ENCODE measurements at places on chromosomes 7 and 10.

- no peak for DNase-seq
Measured at GRCh38 chr7:72106405-72106804, 305.7 kb downstream of the CALN1 start.

DNA sequence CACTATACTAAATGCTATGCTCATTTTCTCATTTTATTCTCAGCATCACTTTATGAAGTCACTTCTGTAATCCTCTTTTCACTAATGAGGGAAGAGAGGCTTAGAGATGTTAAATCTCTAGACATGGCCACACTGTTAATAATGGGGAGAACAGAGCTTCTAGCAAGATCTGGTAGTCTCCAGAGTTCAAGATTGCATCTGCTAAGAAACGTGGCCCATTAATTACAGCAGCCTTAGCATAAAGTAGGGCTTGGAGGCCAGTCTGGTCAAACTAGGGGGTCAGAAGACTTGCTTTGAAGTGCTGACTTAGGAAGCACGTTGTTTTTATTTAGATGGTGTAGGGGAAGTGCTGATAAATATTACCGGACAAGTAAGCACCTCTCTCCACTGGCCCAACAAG, 29.3 kb downstream of the ARL4A start:
- no peak for DNase-seq

- no peak for DNase-seq
Measured at GRCh38 chr10:23139677-23140076, 44.3 kb downstream of the MSRB2 start.

- DNase-seq: no peak
Measured at GRCh38 chr10:14801723-14802122, 27.0 kb upstream of the FAM107B start.

- no peak for DNase-seq
Measured at GRCh38 chr10:128070721-128071416, 55.4 kb downstream of the MKI67 start.

- peak; percentile 58 for DNase-seq
Measured at GRCh38 chr7:101743241-101743994, 74.0 kb upstream of the CUX1 start.

- DNase-seq: peak; percentile 51
Measured at GRCh38 chr10:48981310-48981907, 41.8 kb upstream of the LRRC18 start.

DNA sequence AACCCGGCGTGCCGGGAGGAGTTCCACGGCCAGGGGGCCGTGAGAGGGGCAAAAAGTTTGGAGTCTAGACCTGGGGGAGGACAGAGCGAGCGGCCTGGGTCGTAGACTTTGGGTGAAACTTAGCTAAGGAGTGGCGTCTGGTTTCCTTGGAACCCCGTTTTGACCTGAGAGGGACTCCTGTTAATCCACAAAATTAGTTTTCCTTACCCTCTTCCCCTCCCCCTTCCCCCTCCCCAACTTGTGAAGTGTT, 574 bp downstream of the MARCHF5 start:
- DNase-seq: no peak

- DNase-seq: no peak
Measured at GRCh38 chr7:54811041-54811845, 52.2 kb upstream of the SEC61G start.

DNA sequence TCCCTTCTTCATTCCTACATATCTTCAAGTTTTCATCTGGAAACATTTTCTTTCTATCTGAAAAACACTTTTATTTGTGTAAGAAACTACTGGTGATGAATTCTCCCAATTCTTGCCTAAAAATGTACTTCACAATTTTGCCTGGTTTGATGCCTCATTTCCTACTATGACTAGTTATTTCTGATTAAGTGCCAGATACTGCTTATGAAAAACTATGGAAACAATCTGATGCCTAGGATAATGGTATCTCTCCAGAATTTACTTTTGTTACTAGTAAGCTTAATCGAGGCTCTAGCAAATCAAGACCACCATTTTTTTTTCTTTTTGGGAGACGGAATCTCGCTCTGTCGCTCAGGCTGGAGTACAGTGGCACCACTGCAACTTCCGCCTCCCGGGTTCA, 31.3 kb downstream of the CACUL1 start:
- no peak for DNase-seq

DNA sequence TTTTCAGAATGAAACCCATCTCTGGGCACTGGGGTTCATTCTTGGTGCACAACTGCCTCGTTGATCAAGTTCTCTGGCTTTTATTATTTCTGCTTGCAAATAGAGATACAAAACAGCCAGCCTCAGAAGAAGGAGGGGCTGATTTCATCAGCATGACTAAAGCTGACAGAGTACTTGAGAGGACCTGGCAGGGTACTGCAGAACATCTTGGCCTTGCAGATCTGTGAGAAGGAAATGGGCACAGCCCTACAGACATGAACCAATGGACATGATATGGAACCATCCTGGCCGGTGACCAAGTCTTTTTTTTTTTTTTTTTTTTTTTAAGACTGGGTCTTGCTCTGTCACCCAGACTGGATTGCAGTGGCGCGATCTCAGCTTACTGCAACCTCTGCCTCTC, 240.6 kb downstream of the VTI1A start:
- DNase-seq: no peak

GRCh38 chr7:90290244-90291113, 30.6 kb downstream of the FAM237B start:
- DNase-seq: no peak

- no peak for DNase-seq
Measured at GRCh38 chr10:101672536-101672935, 22.4 kb downstream of the FBXW4 start.

- DNase-seq: no peak
Measured at GRCh38 chr7:111756687-111757178, 194.4 kb upstream of the IMMP2L start.

- DNase-seq: no peak
Measured at GRCh38 chr7:135328053-135328452, 94.4 kb downstream of the STRA8 start.

GRCh38 chr10:44733501-44734488, 177.3 kb upstream of the TMEM72 start:
- no peak for DNase-seq

DNA sequence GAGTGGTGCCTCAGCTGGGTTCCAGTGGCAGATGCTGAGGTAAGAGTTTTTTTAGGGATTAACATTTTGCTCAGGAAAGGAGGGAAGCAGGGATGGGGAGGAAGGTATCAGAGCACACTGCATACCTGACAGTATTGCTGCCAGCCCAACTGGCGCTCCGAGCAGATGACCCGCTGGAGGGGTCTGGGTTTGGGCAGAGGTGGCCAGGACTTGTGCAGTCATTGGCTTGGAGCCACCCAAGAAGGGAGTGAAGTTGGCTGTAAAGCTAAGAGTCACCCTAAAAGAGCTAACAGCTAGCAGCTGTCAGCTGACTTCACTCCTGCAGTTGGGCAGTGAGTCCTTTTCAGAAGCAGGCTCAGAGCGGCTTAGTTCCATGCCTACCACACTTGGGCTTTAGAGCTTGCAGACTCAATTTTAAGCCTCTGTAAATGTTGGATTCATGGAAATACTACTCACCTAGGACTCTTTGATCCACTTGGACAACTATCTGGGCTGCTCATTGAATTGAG, 5.8 kb upstream of the ARHGAP22 start:
- DNase-seq: no peak

GRCh38 chr10:95518455-95519452, 42.4 kb downstream of the SORBS1 start:
- no peak for DNase-seq

DNA sequence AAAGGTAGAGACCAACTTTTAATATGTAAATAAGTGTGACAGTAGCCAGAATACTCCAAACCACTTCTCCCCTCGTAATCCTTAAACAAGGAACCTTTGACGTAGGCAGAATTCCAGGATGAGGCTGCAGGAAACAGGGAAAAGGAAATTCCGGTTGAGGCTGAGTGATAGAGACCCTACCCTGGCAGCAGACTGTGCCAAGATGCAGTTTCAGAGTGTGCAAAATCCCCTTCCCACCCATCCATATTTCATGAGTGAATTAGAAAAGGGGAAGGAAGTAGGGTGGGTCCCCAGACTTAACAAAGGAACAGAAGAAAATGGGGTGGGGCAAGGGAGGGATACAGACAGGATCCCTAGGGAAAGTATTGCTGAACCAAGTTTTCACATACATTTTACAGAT, 143.0 kb downstream of the RAPGEF5 start:
- no peak for DNase-seq

DNA sequence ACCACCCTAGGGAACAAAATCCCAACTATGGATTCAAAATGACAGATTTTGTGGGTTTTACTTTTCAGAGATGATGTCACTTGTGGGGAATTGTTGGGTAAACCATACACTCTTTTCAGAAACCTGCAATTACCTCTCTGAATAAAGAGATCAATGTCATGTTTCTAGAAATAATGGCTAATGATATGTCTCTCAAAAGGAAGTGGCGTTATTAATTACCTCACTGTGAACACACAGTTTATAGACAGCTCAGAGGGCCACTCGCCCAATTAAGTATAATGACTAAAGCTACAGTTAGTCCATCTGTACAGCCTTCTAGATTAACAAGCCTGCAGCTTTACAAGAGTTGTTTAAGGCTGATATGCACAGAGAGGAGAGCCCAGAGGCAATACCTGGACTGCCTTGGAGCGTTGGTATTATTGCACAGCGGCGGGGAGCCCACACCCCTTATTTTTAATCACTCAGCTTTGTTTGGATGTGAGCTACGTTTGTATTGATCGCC, 79.5 kb downstream of the RAB11FIP2 start:
- no peak for DNase-seq

GRCh38 chr10:34313353-34313752, 501.7 kb downstream of the PARD3 start:
- DNase-seq: no peak

DNA sequence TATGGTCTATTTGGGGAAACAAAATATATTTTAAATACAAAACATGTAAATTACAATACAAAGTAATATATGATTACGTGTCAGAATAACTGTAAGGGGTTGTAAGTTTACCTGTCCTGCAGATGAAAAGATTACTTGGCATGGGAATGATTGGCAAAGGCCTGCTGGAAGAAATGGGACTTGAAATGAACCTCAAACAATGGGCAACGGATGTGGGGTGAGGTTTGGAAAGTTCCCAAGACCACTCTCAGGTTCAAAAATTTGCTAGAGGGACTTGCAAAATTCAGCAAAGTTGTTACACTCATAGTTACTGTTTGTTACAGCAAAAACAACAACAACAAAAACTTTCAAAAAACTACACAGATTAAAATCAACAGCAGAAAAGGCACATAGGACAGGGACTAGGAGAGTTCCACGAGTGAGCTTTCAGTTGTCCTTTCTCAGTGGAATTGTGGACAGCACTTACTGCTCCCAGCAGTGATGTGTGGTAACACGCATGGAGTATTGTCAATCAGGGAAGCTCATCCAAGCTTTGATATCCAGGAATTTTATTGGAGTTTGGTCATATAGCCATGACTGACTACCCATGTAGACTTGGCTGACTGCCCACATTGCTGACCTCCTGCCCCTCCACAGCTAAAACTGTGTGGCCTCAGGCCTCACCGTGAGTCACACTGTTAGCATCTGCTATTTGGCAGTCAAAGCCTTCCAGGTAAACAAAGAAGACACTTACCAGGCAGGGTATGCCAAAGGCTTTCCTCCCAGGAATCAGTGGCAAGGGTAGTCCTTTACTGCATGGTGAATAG, 43.8 kb downstream of the EXOC6 start:
- no peak for DNase-seq

DNA sequence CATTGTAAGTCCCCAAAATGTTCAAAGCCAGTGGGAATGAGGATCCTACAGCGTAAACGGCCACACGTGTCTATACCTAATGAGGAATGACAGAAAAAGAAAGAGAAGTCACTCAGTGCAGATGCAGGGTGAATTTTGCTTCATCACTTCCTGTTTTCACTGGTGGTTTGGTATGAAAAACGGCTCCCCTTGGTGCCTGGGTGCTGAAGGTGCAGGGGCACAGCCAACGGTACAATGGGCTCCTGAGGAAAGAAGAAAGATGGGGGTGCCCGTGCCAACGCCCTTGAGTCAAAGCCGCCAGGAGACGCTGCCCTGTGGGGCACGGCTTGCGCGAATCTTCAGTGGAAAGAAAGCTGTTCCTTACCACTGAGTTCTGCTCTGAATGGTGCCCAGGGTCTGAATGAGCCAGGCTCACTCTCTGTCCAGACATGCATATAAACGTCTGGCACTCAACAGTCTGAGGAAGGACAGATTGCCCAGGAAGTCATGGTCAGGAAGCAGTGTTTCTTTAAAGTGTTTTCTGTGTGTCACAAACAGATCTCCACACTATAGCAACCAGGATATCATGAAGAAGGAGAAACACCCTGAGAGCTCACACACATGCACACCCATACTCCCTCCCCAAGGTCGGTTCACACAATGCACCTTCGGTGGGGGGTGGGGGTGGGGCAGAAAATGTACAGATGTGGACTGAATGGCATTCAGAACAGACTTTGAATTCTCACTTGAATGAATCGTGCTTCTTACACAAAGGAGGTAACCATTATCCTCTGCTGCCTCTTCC, 105.8 kb downstream of the ELMO1 start:
- DNase-seq: no peak

DNA sequence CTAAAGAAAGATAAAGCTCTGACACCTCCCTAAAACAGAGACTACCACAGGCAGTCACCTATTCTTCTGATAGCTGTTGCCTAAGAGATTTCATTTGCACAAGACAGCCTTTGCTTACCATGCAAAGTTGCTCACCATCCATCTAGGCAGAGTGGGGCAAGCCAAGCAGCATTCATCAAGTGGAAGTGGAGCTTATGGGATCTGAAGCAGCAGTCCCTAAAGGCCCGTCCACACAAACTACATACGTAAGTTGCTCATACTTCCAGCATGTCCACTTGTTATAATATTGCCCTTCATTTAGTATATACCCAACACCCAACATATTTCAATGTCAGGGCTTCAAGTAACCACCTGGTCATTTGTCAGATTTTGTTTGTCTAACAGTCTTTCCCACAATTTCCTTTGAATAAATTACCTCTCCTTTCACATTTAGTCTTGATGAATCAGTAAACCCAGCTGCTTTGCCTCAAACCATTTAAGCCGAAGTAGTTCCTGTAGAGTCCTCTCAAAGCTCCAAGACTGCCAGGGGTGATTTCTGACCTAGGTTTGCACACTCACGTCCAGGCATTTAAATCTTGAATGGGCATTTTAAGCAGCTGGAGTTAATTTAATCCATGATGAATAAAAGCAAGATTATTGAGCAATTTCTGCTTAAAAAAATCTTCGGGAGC, 67.9 kb downstream of the ATAD1 start:
- DNase-seq: no peak

GRCh38 chr7:34451923-34452322, 206.1 kb upstream of the NPSR1 start:
- DNase-seq: no peak

- peak; percentile 92 for DNase-seq
Measured at GRCh38 chr7:5822742-5823503, 41.5 kb upstream of the RNF216 start.
